ENCODE measurements at places on chromosomes 12 and 14. TPM values are rescaled to one million over a fixed set of nuclear protein-coding genes. Genes with fewer than 3 reads are reported as not detected.

DNA sequence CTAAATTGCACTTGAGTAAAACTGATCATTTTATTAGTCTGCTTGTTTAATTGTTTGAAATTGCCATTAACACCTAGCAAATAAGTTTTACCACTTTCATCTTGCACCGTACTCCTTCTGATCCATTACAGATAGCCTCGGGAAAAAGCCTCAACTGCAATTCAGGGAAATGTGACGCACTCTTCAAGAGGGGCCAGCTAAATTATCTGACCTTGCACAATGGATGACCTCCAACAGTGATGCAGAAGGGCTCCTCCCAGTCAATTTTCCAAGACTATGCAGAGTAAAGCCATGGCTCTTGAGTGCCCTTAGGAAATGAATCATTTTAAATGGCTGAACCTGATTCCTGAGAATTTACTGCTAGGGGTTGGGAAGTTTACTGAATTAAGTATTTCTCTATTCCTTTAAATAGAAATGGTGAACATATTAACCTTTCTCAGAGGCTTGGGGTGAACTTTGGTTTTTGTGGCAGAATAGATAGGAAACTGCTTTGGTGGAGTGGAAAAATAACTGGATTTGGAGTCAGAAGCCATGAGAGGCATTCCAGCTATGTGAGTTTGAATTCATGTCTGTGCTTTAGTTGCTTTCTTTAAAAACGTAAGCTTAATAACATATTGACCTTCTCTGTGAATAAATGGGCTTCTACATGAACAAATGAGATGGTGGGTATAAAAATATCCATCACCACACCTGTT, 64.8 kb upstream of the OVCH1 start:
- DNase-seq: peak; percentile 96

DNA sequence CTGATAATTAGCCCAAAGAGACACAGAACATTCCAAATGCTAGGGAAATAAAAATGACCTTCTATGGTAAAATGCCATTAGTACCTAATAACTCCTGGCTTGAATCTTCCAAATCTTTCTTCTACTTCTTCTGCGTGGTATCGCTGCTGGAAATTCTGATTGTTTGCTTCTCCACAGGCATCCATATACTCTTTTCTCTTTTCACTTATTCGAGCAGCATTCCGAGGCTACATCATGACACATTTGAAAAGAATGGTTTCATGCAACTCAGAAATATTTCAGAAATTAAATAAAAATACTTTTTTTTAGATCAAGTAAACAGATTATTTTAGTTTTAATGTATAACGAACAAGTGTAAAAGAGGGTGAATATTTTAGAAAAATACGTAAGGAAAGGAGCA, 18.9 kb downstream of the ZCCHC8 start:
- peak; percentile 55 for DNase-seq

DNA sequence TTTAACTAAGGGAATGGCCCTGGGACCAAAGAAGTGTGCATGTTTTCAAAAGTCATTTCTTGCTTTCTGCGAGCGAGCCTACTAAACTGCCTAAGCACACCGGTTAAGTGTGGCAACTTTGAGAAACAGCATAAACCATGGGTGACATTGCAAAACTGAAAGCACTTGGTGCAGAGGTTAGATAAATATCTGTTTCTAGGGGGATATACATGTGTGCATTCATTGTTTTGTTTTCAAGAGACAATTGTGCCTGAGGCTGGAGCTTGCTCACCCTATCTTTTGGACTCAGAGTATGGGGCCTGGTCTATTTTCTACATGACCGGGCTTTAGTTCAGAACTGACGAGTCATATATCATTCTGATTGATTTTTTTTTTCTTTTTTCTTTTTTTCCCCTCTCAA, 923.4 kb downstream of the NRXN3 start:
- DNase-seq: no peak

DNA sequence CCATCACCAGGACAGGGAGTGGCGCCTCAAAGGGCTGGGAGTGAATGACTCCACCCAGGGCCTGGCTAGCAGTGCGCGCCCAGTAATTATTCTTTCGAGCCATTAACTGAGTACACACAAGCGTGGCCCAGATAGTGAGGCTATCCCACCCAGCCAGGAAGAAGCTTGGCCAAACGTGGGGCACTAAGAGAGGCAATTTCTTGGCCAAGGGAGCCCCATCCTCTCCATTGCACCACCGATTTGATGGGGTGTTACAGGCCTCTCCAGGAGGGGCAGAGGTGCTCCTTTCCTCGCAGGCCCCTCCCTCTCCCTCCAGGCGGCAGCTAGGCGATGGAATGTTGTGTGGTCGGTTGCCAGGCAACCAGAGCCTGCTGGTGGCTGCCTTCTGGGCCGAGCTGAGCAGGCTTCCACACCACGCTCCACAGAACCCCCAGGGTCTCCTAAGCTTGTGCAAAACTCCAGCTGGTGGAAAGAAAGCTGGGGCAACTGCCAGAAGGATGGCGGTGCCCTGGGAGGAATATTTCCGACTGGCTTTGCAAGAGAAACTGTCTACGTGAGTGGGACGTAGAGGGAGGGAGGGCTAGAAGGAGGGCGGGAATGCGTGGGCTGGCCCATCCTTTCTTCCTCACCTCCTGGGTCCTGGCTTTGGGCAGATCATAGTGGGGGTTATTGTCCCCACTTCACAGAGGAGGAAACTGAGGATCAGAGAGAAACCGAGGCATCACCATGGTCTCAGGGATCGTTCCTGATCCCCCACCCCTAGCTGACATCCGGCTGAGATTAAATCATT, at the start of gene CFAP73:
Gene CFAP73 (plus strand): TSS at position 364 of the 790 bp plus-strand sequence. CDS start 134 bp downstream, at position 498.
- peak; percentile 85 for DNase-seq

GRCh38 chr12:130433834-130434233, 96.1 kb downstream of the PIWIL1 start:
- DNase-seq: no peak

GRCh38 chr14:74444866-74445265, 18.9 kb upstream of the SYNDIG1L start:
- no peak for DNase-seq

Gene LTBP2
- total RNA-seq: 243 TPM

Gene LTBR
- 78.4 TPM for total RNA-seq

Gene KRT86
- total RNA-seq: 0.17 TPM

Data from fibroblast of lung (primary cell).